Activated naive CD4-positive, alpha-beta T cell treated with anti-CD3 and anti-CD28 coated beads, Interleukin-2, amount 50 U/mL, for 72 hours (primary cell): ENCODE measurements at places on chromosomes 11 and 22.

GRCh38 chr22:43131773-43132501 is 11.3 kb downstream of the MCAT start:
- no peak for DNase-seq

DNA sequence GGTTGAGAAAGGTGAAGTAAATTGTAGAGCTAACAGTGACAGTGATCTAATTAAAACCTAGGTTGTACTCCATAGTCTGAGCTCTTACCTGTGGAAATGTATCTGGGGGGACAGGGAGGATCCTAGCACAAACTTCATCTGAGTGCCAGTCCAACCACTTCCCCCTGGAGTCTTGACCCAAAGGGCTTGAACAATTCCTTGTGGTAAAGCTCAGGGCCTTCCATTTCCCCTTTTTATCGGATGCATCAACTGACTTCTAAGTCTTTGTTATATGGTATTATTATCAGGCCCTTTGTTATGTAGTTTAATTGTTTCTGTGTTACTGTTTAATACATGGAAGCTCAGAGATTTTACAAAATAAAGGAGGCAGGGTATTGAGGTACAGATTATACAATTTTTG is 140.2 kb upstream of the SESN3 start:
- DNase-seq: no peak

- no peak for DNase-seq
These were observed 7.7 kb upstream of the MN1 start for GRCh38 chr22:27809226-27809603.

- DNase-seq: no peak
These were observed 12.0 kb upstream of the PHLDA2 start for GRCh38 chr11:2940921-2941821.

- peak; percentile 28 for DNase-seq
These were observed 2.1 kb upstream of the TCF20 start for GRCh38 chr22:42272431-42272999.

DNA sequence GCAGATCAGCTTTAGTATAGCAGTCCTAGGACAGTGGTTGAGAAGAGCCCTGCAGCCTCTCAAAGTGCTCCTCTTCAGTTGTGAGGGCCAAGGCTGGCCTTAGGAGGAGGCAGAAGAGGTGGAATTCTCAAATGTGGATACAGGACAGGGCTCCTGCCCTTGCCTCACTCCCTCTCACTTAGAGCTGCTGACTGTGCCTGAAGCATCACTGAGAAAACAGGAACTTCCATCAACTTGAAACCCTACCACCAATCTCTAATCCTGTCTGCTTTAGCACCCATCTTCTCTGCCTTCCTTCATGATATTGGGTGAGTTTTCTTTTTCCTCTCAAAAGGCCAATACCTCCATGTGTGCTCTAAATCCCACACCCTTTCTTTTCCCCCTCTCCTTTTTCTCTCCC is 14.4 kb upstream of the UCP3 start:
- no peak for DNase-seq

GRCh38 chr11:34151166-34151565 is 45.7 kb downstream of the NAT10 start:
- DNase-seq: no peak

DNA sequence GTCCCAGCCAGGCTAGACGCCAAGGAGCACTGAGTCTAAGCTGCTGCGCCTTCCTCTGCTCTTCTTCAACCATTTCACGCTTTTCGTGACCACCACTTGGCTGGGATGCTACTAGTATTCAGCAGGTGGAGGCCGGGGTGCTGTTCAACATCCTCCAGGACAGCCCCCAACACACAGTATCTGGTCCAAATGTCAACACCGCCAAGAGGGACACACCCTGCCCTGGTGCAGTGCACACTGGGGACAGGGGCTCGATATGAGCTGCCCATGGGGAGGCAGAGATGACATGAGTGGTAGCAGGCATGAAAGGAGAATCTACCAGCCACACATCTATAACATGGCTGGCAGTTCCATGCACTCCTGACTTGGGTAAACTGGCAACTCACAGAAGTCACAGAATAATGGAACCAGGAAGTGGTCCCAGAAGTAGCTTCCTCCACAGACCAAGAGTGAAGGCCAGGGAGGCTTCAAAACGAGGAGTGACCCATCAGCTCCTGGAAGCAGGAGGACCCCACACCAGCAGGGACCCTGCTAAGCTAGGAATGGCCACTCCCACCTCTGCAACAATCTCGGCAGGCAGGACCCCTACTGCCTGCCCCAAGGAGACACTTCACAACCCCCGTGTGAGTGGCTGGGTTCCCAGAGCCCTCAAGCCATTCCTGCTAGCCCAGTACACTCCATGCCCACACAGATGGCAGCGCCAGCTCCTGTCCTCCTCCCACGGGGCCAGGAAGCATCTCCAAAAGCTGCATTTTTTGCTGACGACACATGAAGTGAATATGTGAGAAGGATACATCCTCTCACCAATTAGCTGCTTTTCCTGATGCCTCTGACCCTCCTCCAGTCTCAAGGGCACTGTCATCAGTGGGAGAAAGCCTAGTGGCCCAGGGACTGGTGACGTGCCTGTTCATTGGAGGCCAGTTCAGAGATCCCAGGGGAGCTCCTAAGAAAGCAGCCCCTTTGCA is 78.8 kb downstream of the DGCR2 start:
- peak; percentile 18 for DNase-seq

DNA sequence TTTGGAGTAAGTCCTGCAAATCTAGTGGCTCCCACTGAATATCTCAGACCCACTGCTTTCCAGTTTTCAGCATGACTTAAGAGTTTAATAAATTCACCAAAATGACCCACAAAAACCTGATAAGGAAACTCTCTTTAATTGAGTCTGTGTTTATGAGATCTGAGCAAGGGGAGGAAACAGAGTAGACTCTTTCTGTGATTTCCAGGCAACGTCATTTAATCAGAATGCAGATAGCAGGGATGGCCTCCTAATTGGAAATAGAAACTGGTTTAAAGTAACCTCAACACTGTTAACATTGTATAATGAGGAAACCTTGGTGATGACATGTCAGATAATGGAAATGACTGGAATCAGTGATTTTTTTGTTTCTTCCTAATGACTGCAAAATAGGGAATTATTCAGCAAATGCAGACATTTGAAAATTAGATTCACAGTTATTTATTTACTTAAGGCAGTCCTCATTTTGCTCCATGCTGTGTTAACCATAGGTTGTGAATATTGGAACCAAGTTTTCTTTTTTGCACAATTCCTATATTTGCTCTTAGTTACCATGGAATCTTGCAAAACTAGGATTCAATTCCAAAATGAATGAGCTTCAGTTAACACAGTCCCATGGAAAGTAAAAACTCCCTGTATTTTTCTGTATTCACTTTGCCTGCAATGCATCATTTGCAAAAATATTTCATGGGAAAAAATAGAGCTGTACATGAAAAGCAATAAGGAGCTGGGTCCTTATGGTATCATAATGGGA is 1324.5 kb downstream of the LRRC4C start:
- no peak for DNase-seq

DNA sequence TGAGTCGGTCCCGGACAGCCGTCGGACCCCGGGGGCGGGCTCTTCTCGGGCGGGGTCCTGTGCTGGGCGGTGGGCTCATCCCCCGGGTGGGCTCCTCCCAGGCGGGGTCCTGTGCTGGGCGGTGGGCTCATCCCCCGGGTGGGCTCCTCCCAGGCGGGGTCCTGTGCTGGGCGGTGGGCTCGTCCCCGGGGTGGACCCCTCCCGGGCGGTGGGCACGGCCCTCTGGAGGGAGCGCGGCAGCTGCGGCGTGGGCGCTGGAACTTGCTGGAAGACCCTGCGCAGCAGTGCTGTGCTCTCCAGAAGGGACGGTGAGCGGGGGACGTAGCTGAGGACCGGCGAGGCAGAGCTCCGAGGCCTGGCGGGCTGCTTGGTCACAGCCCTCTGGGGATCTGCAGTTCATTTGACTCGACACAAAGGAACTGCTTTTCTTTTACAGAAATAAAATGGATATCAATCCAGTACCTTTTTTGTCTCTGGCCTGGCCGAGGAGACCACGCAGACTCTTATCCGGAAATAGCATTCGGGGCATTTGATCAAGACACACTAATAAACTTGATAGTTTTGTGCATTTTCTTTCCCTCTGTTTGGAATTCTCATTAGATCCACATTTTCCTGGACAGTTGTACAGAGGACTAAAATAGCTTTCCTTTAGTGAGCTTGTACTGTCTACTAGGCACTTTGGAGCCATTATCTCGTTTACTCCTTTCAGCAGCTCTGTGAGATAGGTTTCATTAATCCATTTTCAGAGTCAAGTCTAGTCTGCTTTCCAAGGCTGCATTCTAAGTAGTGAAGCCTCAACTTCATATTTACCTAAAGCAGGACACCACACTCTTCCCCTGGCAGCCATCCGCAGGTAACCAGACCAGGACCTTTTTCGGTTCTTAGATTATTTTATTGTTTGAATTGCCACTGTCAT is 812 bp downstream of the JAM3 start:
- DNase-seq: no peak

- DNase-seq: no peak
These were observed 14.4 kb downstream of the DCDC1 start for GRCh38 chr11:31355131-31355530.

DNA sequence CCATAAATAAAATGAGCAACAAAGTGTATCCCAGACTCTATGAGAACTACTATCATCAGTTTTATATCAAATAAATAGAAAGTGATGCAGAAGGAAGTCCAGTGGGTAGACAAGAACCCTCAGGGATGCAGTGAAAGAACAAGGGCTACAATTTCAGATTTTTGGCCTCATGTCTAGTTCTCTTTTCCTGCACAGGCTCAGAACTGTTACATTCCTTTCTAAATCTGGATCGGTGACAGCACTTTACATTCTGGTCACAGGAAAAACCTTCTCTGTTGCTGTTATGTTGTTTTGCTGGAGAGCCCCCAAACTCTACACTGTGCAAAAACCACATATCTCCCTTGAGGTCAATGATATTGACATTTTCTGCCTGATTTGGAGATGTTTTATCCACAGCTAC is 108.8 kb upstream of the ANO5 start:
- no peak for DNase-seq

GRCh38 chr11:68798221-68798813 is 43.4 kb downstream of the CPT1A start:
- no peak for DNase-seq

- no peak for DNase-seq
These were observed 1.2 kb downstream of the CYTH4 start for GRCh38 chr22:37283393-37283937.

- DNase-seq: no peak
These were observed 37.1 kb downstream of the MCM5 start for GRCh38 chr22:35437049-35437448.

GRCh38 chr22:49709464-49709863 is 118.2 kb downstream of the BRD1 start:
- no peak for DNase-seq

DNA sequence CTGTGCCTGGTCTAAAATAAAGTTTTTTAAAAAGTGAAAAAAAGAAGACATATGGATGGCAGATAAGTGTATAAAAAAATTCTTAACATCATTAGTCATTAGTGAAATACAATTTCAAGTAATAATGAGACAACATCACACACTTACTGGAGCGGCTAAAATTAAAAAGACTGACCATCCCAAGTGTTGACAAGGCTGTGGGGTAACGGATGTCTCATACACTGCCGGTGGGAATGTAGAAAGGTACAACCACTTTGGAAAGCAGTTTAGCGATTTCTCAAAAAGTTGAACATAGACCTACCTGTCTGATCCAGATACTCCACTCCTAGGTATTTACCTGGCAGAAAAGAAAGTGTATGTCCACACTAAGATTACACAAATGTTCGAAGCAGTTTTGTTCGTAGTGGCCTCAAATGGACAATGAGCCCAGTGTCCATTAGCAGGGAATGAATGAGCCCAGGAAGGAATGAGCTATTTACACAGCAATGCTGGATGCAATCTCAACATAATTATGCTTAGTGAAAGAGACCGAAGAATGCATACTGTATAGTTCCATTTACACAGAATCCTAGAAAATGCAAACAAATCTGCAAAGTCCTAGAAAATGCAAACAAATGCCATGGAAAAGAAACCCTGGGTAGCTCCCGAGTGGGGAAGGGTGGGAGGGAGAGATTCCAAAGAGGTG is 6.7 kb upstream of the MUC2 start:
- no peak for DNase-seq

GRCh38 chr22:28137036-28137435 is 218.0 kb upstream of the PITPNB start:
- DNase-seq: no peak

- no peak for DNase-seq
These were observed 14.2 kb downstream of the SAAL1 start for GRCh38 chr11:18091731-18092130.

GRCh38 chr11:68584097-68584496 is 100.2 kb upstream of the GAL start:
- no peak for DNase-seq

GRCh38 chr11:63558459-63559157 is 4.6 kb downstream of the PLAAT2 start:
- no peak for DNase-seq

DNA sequence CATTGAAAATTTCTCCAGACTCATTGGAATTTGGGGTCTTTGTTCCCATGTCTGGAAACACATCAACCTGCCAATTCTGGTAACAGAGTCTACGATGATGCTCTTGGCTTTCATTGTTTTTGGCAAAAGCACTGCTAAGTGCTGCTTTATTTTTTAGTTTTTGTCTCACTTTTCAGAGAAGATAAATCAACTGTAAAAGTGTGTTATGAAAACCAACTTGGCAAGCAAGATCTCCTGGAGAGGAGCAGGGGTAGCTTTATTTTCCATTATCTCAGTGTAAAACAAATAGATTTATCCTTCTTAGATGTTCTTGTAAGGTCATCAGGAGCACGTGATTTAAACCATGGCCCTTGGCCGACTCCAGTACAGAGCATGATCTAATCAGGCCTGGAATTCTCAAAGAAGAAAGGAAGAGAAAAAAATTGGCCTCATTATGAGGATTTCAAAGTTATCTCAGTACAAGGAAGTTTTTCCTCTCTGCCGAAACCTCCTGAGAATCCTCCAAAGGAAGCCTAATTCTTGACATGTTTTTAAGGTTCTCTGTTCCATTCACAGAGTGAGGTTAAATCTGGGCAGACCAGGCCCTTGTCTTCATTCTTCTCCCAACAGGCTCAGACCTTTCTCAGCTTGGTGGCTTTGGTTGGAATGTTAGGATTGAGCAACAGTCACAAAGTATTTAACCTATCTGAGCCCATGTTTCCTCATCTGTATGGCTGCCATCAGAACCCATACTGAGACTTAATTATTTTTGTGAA is 16.4 kb upstream of the PAMR1 start:
- DNase-seq: no peak

- no peak for DNase-seq
These were observed 42.0 kb upstream of the FIBIN start for GRCh38 chr11:26951809-26952515.

- DNase-seq: no peak
These were observed 21.5 kb upstream of the MMP7 start for GRCh38 chr11:102552020-102552419.
